Progenitor cell of endocrine pancreas (in vitro differentiated cells): ENCODE measurements at places on chromosomes 16 and 17. TPM values are rescaled to one million over a fixed set of nuclear protein-coding genes. Genes with fewer than 3 reads are reported as not detected.

Gene ACE
- 6.4 and 6.8 TPM in 2 replicates for total RNA-seq

- no peak overlapping the region for H3K27ac ChIP-seq
- H3K27me3 ChIP-seq, result no peaks in the 10 kb centered on the region
- H3K4me3 ChIP-seq, result no peak overlapping the region
- peaks cover 30% of the 10 kb centered on the region for H3K36me3 ChIP-seq
These were observed 39.7 kb downstream of the B9D1 start for GRCh38 chr17:19322861-19323260.

Gene HS3ST3A1
- 6.9 and 8.8 TPM in 2 replicates for total RNA-seq

Gene LGALS3BP
- 69.5 and 72.5 TPM in 2 replicates for total RNA-seq

Gene TBC1D3I
- 0.77 and 1.9 TPM in 2 replicates for total RNA-seq

GRCh38 chr16:17437127-17437720 lies 33.5 kb downstream of the XYLT1 start:
- H3K36me3 ChIP-seq, result peaks cover 2% of the 10 kb centered on the region
- H3K27ac ChIP-seq, result no peak overlapping the region
- no peaks in the 10 kb centered on the region for H3K27me3 ChIP-seq

Gene CCR7
- not detected in 2 replicates for total RNA-seq

- H3K4me3 ChIP-seq, result no peak overlapping the region
- DNase-seq, result no peak
- no peaks in the 10 kb centered on the region for H3K36me3 ChIP-seq
These were observed 108.5 kb downstream of the COPRS start for GRCh38 chr17:31750578-31750977.

GRCh38 chr16:82881516-82881915 lies 254.7 kb downstream of the CDH13 start:
- H3K27ac ChIP-seq, result no peak overlapping the region
- H3K36me3 ChIP-seq, result no peaks in the 10 kb centered on the region
- H3K27me3 ChIP-seq, result peaks cover 8% of the 10 kb centered on the region

DNA sequence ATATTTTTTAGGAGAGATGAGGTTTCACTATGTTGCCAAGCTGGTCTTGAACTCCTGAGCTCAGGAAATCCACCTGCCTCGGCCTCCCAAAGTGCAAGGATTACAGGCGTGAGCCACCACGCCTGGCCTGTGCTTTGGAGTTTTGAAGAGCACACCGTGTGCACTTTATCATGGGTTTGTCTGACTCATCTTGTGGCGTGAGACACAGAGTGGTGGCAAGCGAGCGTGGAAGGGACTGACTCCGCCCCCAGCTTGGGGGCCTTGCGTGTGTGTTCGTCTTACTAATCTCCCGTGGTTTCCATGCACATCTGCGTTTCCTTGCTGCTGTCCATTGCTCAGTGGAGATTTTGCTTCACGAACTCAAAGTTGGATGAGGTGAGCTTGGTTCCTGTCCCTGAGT lies 22.9 kb downstream of the CRAMP1 start:
- no peaks in the 10 kb centered on the region for H3K27me3 ChIP-seq
- peaks cover 23% of the 10 kb centered on the region for H3K36me3 ChIP-seq
- no peaks in the 10 kb centered on the region for H3K4me1 ChIP-seq
- H3K27ac ChIP-seq, result no peak overlapping the region
- H3K4me3 ChIP-seq, result no peak overlapping the region
- no peak for DNase-seq

Gene ACSM2A
- not detected in 2 replicates for total RNA-seq

Gene RIPOR1
- total RNA-seq, result 72.7 and 78.8 TPM in 2 replicates

DNA sequence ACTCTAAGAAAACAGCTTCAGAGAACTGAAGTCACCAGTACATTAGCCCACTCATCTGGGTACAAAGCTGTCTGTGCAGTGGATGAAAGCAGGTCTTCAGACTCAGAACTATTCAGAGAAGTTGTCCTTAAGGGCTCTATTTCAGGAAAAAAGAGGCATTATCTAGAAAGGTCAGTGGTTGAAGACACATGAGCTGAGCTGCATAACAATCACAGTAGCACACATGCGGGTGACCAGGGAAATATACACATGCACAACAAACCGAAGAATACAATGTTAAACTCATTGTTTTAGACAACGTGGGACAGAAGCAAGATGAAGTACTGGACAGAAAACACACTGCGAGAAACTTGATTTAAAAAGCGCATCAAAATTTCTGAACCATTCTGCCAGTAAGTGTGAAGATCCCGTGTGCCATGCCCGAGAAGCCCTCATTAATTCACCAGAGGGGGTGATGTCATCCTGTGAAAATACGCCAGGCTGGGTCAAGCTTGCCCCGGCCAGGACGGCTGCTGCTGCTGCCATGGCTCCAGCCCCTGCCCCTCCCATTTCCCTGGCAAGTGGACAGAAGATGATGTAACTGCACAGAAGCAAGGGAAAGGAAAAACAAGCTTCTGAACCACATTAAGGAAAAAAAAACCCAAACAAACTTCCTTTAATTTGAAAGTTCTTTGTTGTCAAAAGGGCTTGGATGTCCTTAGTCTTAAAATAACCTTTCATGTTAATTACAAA lies 10.1 kb downstream of the DYNC1LI2 start:
- no peak overlapping the region for H3K4me3 ChIP-seq
- H3K27me3 ChIP-seq, result no peaks in the 10 kb centered on the region
- peaks cover 18% of the 10 kb centered on the region for H3K4me1 ChIP-seq
- no peak for DNase-seq

DNA sequence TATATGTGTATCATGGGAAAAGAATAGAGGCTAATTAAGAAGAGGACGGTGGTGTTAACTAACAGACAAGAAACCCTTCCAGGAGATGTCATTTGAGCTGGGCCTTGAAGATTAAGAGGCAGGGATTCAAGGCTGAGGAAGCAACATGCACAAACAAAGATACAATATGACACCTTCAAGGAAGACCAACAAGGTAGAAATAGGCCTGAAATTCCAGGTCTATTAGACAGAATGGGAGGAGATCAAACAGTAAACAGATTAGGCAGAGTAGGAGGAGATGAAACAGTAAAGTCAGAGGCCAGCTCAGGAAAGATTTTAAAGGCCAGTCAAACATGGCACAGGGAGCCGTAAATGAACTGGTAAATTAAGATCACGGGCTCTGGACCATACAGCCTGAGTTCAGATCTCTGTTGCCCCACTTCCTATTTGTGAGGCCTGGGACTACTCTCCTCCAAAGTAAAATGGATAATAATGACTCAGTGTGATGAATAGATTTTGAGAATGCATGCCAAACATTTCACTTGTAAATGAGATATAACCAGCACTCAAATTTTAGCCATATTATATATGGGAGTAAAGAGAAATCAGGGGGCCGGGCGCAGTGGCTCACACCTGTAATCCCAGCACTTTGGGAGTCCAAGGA lies 38.9 kb downstream of the USP31 start:
- no peak for DNase-seq
- H3K27me3 ChIP-seq, result no peaks in the 10 kb centered on the region
- no peaks in the 10 kb centered on the region for H3K4me1 ChIP-seq
- H3K4me3 ChIP-seq, result no peak overlapping the region

- no peak for DNase-seq
- no peak overlapping the region for H3K27ac ChIP-seq
- peaks cover 1% of the 10 kb centered on the region for H3K36me3 ChIP-seq
- no peaks in the 10 kb centered on the region for H3K27me3 ChIP-seq
These were observed 6.0 kb downstream of the LYRM1 start for GRCh38 chr16:20906341-20907255.

GRCh38 chr17:66654106-66654740 lies 180.7 kb upstream of the CACNG5 start:
- H3K27ac ChIP-seq, result no peak overlapping the region
- H3K36me3 ChIP-seq, result peaks cover 1% of the 10 kb centered on the region
- DNase-seq, result no peak
- no peaks in the 10 kb centered on the region for H3K27me3 ChIP-seq
- peaks cover 3% of the 10 kb centered on the region for H3K4me1 ChIP-seq

- no peak overlapping the region for H3K27ac ChIP-seq
- no peaks in the 10 kb centered on the region for H3K4me1 ChIP-seq
- no peak overlapping the region for H3K4me3 ChIP-seq
- DNase-seq, result no peak
- no peaks in the 10 kb centered on the region for H3K27me3 ChIP-seq
- no peaks in the 10 kb centered on the region for H3K36me3 ChIP-seq
These were observed 67.6 kb upstream of the CACNG5 start for GRCh38 chr17:66767154-66767933.

DNA sequence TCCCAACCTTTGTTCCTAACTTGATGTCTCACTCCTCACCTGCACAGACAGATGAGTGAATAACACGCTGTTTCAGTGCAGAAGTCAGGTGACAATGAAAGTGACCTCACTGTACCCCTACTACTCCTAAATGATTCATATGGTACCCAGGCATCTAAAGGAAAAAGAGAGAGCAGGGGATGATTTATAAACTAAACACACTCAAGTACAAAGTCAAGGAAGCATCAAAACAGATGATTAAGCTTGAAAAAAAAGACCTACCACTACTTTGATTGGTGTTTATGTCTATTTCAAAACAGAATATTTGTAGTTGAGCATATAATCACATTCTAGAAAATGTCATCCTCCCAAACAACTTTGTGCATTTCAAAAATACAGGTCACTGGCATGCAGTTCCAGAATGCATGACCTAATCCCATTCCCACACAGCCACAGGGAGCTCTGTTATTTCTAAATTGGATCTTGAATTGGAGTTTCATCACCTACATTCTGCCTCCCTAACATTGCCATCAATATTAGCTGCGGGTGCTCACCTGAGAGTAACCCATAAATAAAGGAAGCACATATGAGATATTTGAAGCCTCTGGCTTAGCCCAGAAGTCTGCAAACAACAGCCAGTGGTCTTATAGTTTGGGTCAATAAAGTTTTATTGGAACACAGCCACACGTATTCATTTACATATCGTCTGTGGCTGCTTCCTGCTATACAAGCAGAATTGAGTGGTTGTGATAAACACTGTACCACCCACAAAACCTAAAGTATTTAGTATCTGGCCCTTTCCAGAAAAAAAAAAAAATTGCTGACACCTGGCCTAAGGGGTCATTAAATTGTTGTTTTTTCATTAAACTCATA lies 14.0 kb downstream of the HS3ST3A1 start:
- no peaks in the 10 kb centered on the region for H3K27me3 ChIP-seq
- peaks cover 34% of the 10 kb centered on the region for H3K4me1 ChIP-seq
- peaks cover 3% of the 10 kb centered on the region for H3K36me3 ChIP-seq
- H3K27ac ChIP-seq, result peak overlapping the region; percentile 97
- DNase-seq, result no peak
- no peak overlapping the region for H3K4me3 ChIP-seq

DNA sequence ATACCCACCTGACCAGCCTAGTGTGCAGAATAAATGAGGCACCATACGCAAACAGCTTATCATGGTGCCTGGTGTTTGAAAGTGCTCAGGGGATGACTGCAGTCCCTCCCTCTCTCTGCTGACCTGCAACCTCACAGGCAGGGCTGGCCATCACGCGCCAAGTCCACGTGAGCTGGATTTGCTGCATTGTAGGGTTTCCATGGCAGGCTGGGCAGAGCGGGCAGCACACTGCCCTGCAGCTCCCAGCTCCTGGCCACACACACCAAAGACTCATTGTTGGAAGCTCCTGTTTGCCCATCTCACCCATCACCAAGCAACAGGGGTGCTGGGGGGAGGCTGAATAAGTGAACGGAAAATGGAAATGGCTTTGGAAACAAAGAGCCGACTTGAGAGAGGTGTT lies 81.8 kb downstream of the IRX3 start:
- no peak overlapping the region for H3K4me3 ChIP-seq
- no peaks in the 10 kb centered on the region for H3K4me1 ChIP-seq
- H3K27me3 ChIP-seq, result peaks cover 57% of the 10 kb centered on the region
- no peak overlapping the region for H3K27ac ChIP-seq
- H3K36me3 ChIP-seq, result no peaks in the 10 kb centered on the region

DNA sequence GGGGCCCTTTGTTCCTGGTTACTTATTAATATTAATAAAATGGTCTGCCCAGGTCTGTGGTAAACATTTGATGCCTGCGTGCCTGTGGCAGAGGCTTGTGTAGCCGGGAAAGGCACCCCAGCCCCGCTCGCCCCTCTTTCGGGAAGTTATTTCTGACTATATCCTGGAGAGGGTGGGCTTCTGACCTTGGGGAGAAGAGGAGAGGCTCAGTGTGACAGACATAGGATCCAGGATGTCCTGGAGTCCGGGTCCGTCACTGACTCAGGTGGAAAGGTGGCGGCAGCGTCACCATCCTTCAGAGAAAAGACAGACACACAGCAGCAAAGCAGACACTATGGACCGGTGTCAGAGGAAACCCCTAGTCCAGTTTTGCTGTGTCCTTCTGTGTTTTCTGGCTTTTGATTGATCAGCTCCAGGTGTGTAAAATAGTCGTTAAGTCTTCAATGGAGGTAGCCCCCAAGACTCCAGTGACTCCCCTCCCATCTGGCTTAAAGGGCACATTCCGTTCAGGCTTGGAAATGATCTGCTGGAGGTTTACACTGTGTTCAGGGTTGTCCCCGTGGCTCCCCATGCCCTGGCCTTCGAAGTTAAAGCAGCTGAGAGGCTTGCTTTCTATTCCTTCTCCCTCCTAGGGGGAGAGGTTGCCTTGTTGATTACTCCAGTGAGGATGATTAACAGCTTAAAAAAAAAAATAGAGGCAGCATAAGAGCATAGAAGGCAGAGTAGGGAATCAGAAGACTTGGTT lies 81.6 kb downstream of the CCDC182 start:
- no peaks in the 10 kb centered on the region for H3K27me3 ChIP-seq
- peak overlapping the region; percentile 83 for H3K27ac ChIP-seq
- peak overlapping the region; percentile 27 for H3K4me3 ChIP-seq
- peaks cover 7% of the 10 kb centered on the region for H3K36me3 ChIP-seq

Gene CDH5
- 0.36 TPM in 1 of 2 replicates, not detected in the other for total RNA-seq

GRCh38 chr16:75089486-75090202 lies 26.9 kb downstream of the LDHD start:
- no peak overlapping the region for H3K4me3 ChIP-seq
- peaks cover 30% of the 10 kb centered on the region for H3K4me1 ChIP-seq
- peak overlapping the region; percentile 71 for H3K27ac ChIP-seq
- no peak for DNase-seq

DNA sequence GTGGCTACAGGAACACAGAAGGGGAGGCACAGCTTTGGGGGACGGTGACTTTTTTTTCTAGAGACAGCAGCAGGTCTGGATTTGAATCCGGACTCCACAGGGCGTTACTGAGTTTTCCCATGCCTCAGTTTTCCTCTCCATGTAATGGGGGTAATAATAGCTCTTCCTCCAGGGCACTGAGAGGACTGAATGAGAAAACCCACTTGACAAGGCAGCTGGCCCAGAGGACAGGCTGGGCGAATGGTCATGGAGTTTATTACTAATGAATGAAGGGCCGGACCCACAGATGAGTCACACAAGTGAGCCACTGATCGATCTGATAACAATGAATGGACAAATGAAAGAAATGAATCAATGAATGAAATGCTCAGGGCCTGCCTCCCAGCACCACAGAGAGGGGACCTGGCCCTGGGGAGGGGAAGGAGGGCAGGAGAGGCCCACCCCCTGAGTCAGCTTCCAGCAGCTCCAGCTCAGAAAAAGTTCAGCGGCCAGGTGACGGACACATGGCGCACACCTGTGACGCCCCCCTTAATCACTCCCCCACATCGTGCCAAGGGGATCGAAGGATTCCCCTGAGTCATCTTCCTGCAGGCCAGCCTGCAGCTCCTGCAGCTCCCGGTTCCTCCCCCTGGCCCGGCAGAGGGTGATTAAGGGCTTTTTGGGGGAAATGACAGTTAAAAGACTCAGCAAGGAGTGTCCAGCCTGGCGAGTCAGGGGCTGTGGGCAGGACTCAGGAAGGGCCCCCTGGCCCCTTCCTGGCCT lies 54.3 kb downstream of the SOCS1 start:
- peak overlapping the region; percentile 76 for H3K27ac ChIP-seq
- H3K27me3 ChIP-seq, result peaks cover 21% of the 10 kb centered on the region
- no peaks in the 10 kb centered on the region for H3K36me3 ChIP-seq
- peaks cover 15% of the 10 kb centered on the region for H3K4me1 ChIP-seq
- DNase-seq, result no peak
